ENCODE measurements at places on chromosomes 5 and 9. TPM values are rescaled to one million over a fixed set of nuclear protein-coding genes. Genes with fewer than 3 reads are reported as not detected.

The SPTLC1 gene
- total RNA-seq = 78.8 TPM

The DPH7 gene
- 21.9 TPM for total RNA-seq

The MRNIP gene
- 11.4 TPM for total RNA-seq

The PCDHB6 gene
- total RNA-seq = under 0.01 TPM

The MEGF10 gene
- 0.39 TPM for total RNA-seq

The PCDHA5 gene
- under 0.01 TPM for total RNA-seq

Measured in subcutaneous preadipocyte (primary cell).